ENCODE measurements at places on chromosomes 2 and 18.

DNA sequence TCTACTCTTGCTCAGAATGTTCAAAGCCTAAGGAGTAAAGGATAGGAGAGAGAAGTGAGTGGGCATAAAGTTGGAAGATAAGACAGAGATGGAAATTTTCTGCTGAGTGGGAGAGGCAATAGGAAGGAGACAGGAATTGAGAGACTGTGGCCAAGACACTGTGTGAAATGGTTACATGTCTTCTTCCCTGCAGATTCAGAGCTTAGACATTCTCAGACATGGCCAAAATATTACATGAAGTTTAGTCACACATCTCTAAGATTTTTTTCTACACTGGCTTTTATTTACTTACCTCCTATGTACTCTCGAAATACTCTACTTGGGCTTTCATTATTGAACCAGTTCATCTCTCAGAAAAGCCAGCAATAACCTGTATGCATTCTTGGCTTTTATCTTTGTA lies 363.0 kb upstream of the FANCL start:
- no peak for DNase-seq

GRCh38 chr2:12278217-12278750 lies 438.5 kb upstream of the TRIB2 start:
- DNase-seq: no peak

- no peak for DNase-seq
Measured at GRCh38 chr2:55164534-55165480, 67.3 kb downstream of the CLHC1 start.

DNA sequence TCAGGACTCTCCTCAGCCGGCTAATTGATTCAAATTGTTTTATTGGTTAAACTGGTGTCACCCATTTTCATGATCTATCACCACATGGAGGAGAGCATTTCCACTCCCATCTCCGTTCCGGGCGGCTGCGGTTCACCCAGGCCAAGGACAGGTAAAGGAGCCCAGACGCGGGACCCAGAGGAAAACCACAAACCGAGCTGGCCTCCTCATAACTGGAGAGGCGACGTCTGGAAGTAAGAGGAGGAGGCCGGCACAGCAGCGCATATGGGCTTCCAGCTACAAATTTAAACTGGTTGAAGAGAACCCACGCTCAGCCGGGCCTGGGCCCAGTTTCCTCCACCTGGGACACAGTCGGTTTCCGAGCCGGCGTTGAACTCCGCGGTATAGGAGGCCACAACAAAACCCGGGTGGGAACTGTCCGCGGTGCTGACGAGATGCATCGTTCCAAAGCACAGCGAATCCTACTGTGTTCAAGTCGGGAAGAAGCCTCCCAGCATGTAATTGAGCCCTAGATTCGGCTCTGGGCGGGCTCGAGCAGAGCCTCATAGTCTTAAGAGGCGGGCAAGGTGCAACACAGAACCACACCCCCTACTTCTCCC lies 3.0 kb upstream of the SKOR2 start:
- DNase-seq: no peak

GRCh38 chr2:182652326-182652725 lies 63.7 kb upstream of the DNAJC10 start:
- no peak for DNase-seq

GRCh38 chr2:168434146-168434545 lies 21.9 kb upstream of the CERS6 start:
- no peak for DNase-seq

DNA sequence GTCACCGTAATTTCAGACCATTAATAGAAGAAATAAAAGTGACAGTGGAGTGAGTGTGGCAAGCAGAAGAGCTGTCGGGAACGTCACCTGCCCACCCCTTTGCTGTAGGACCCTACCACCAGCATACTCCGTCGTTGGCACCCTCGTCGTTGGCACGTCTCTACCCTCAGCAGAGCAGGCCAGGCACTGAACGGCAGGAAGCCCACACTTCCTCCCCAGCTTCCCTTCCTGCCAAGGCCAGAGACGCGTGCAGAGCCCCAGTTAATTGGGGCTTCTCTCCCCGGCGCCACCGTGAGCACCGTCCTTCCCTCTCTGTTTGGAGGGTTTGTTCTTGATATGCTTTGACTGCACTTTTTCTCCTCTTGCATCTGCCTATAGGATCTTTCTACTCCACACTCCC lies 27.0 kb upstream of the NFATC1 start:
- DNase-seq: no peak

DNA sequence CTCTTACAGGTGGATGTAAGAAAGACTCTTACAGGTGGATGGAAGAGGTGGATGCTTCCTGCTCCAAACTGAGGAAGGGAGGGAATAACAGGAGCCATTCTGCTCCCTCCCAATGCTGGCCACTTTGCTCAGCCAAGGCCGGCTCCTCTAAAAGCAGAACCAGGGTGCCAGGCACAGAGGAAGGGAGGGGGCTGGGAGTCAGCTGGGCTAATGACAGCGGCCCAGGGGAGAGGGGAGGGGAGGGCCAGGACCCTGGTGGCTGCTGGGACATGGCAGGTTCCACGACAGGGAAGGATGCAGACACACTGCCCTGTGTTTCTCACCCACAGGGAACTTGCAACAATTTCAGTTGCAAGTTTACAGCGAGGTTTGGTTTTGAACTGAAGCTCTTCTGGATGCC lies 173.4 kb downstream of the ANAPC1 start:
- DNase-seq: no peak

Measured in psoas muscle (tissue), 8 donors.